ENCODE measurements at places on chromosomes 7 and 10. TPM values are rescaled to one million over a fixed set of nuclear protein-coding genes. Genes with fewer than 3 reads are reported as not detected.
A peak's percentile ranks its signal among the peaks of the same experiment; 100 is the strongest.

DNA sequence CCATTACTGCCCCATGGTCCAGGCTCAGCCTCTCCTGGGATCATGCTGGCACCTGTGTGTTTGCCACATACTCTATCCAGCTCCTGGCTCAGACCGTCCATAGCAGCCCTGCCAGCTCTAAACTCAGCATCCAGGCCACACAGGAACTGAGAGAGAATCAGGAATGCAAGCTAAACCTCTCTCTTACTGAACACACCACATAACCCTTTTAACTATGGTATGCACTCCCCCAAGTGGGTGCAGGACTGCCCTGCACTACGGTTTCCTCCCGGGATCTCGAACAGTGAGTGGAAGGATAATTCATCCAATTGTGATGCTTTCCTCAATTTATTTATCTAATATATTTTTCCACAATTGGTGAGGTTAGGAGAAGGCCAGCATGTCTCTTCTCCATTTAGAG, 17.1 kb upstream of the ZNF800 start:
- H3K36me3 ChIP-seq = no peaks in the 10 kb centered on the region
- H3K27ac ChIP-seq = no peak overlapping the region
- no peak for DNase-seq
- H3K4me3 ChIP-seq = no peak overlapping the region
- H3K27me3 ChIP-seq = peaks cover 38% of the 10 kb centered on the region

DNA sequence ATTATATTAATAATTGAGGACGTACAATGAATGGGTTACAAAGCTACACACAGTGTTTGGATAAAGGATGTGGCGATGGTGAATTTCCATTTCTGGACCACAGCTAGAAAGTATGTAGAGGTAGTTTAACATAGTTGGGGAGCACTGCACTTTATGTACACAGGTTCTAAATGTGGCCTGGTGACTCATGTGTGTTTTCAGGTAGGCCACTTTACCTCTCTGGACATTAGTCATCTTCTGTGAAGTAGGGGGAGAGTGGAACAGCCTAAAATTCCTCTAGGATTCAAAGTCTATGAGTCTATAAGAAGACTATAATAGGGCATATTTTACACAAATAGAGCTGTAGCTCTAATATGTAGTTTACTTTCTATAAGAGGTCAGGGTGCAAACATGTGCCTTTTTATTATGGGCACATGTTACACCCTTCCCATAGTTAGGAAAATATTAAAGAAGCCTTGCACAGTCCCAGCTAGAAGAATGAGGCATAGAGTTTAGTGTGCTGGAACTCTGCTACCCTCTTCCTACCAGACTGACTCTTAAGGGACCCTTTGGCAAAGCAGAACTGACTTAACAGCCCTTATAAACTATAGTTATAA, 594.9 kb downstream of the LRMDA start:
- no peaks in the 10 kb centered on the region for H3K27me3 ChIP-seq
- H3K4me1 ChIP-seq = no peaks in the 10 kb centered on the region

DNA sequence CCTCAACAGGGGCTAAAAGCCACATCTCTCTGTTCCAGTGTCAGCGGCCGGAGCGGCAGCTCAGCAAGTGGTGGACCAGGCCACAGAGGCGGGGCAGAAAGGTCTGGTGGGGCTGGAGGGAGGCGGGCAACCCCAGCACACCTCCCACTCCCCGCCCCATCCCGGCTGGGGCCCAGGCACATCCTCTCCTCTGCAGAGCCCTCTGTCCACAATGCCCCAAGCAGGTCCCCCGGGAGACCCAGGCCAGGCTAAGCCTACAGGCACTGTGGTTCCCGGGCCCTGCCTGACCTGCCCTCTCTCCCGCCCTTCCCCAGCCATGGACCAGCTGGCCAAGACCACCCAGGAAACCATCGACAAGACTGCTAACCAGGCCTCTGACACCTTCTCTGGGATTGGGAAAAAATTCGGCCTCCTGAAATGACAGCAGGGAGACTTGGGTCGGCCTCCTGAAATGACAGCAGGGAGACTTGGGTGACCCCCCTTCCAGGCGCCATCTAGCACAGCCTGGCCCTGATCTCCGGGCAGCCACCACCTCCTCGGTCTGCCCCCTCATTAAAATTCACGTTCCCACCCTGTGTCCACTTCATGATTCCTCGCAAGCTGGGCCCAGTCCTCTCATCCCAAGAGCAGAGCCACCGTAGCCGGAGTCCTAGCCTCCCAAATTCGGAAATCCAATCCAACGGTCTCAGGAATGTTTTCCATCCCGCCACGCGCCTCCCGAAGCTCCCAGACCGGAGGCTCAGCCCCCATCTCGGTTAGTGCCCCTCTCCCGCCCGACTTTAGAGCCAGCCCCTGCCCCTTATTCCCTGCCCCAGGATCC, 2.1 kb downstream of the ADIRF start:
- peak; percentile 52 for DNase-seq
- H3K36me3 ChIP-seq = no peaks in the 10 kb centered on the region
- peak overlapping the region; percentile 70 for H3K4me3 ChIP-seq
- peaks cover 64% of the 10 kb centered on the region for H3K27me3 ChIP-seq
- peaks cover 58% of the 10 kb centered on the region for H3K4me1 ChIP-seq

GRCh38 chr10:129055225-129055624, 411.8 kb upstream of the MGMT start:
- H3K27ac ChIP-seq = no peak overlapping the region
- no peak overlapping the region for H3K4me3 ChIP-seq
- H3K27me3 ChIP-seq = no peaks in the 10 kb centered on the region
- DNase-seq = no peak

PTN gene
- total RNA-seq = 13.7 TPM

GRCh38 chr7:4058158-4058557, 623.9 kb upstream of the FOXK1 start:
- no peak overlapping the region for H3K27ac ChIP-seq
- no peaks in the 10 kb centered on the region for H3K27me3 ChIP-seq
- H3K4me3 ChIP-seq = no peak overlapping the region
- no peak for DNase-seq
- H3K4me1 ChIP-seq = no peaks in the 10 kb centered on the region

GRCh38 chr7:1355568-1356340, 103.5 kb downstream of the MICALL2 start:
- H3K27ac ChIP-seq = no peak overlapping the region
- peak; percentile 12 for DNase-seq
- no peaks in the 10 kb centered on the region for H3K27me3 ChIP-seq
- no peaks in the 10 kb centered on the region for H3K4me1 ChIP-seq

AEBP1 gene
- 55.5 TPM for total RNA-seq

DNA sequence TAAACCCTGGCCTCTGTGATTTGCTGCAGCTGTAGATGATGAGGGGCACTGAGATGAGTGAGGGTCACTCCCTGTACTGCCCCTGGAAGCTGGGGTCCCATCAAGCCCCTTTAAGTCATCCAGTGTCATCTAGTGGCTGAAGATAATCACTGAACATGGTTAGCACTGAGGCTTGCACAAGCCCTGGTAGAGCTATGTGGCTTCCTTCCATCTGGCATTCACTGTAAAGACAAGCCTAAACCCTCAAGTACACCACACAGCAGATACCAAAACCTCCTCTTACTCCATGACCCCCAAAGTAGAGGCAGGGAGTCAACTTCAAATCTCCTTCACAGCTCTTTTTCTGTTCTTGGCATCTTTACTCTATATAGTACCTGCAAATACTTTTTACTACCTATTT, 72.7 kb upstream of the MRLN start:
- H3K27ac ChIP-seq = no peak overlapping the region
- peaks cover 17% of the 10 kb centered on the region for H3K36me3 ChIP-seq
- DNase-seq = no peak
- H3K27me3 ChIP-seq = no peaks in the 10 kb centered on the region

DNA sequence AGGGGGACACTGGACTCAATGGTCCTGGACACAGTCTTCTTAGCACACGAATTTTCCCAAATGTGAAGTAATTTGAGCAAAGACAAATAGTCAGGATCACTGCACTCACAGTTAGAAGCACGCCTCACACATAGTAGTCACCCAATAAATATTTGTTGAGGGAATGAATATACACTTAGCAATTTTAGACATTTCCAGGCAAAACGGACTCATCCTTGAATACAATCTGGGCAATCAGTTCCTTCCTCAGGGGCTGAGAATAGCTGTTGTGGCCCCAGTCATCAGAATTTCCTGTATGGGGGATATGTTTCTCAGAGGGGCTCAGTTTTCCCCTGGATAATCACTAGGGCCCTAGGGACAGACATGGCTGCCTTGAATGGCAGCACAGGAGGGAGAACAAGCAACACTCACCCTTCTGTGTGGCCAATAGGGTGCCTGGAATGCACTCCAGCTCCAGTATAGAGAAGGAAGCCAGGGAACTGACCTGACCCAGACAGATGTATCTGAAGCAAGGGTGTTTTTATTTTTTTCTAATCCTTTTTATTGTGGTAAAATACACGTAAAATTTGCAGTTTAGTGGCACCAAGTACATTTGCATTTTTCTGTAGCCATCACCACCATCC, 282.7 kb upstream of the ZNF32 start:
- H3K4me1 ChIP-seq = peaks cover 20% of the 10 kb centered on the region
- no peak for DNase-seq
- H3K27me3 ChIP-seq = peaks cover 2% of the 10 kb centered on the region
- H3K27ac ChIP-seq = no peak overlapping the region

ATP5F1C gene
- total RNA-seq = 270 TPM

XPNPEP1 gene
- total RNA-seq = 59.3 TPM

- no peak overlapping the region for H3K27ac ChIP-seq
- no peaks in the 10 kb centered on the region for H3K27me3 ChIP-seq
- no peaks in the 10 kb centered on the region for H3K36me3 ChIP-seq
- H3K4me3 ChIP-seq = no peak overlapping the region
Observed at GRCh38 chr7:129529643-129530042, 27.3 kb downstream of the SMKR1 start.

UPF2 gene
- 26.0 TPM for total RNA-seq

GRCh38 chr7:108067844-108068243, 62.3 kb downstream of the LAMB4 start:
- no peaks in the 10 kb centered on the region for H3K27me3 ChIP-seq
- no peak overlapping the region for H3K27ac ChIP-seq
- H3K36me3 ChIP-seq = no peaks in the 10 kb centered on the region
- no peak for DNase-seq

CTAGE4 gene
- 23.3 TPM for total RNA-seq

DNA sequence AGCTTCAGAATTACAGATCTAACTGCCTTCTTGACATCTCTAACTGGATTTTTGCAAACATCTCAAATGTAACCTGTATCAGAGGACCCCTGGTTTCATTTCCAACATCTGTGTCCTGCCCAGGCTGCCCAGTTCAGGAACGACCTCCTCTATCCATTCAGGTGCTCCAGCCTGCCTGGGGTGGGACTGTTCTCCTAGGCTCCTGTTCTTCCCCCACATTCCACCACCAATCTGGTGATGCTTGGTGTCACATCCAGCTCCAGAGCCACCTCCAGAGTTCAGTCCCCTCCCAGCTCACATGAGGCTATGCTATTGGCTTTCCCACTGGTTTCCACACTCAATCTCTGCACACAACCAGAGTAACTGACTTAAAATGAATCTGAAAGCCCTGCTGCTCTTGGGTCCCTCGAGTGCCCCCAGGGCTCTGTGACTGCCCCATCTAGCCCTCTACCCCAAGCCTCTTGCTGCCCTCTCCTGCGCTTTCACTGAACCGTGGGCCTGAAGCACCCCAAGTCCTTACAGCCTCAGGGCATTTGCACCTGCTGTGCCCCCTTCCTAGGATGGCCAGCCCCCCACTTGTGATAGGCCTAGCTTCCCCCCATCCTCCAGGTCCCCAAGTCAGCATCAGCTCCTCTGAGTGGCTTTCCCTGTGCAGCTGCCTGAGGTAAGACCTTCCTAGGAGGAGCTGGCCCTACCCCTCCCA, 46.1 kb downstream of the PPIF start:
- H3K4me3 ChIP-seq = no peak overlapping the region
- H3K36me3 ChIP-seq = no peaks in the 10 kb centered on the region
- H3K27ac ChIP-seq = no peak overlapping the region
- H3K27me3 ChIP-seq = no peaks in the 10 kb centered on the region

KCNIP2 gene
- total RNA-seq = 5.2 TPM

TAS2R40 gene
- total RNA-seq = not detected

GRCh38 chr7:47539398-47540052, 42.4 kb downstream of the TNS3 start:
- peaks cover 36% of the 10 kb centered on the region for H3K27me3 ChIP-seq
- no peak for DNase-seq
- H3K4me1 ChIP-seq = peaks cover 68% of the 10 kb centered on the region
- no peak overlapping the region for H3K4me3 ChIP-seq

DNA sequence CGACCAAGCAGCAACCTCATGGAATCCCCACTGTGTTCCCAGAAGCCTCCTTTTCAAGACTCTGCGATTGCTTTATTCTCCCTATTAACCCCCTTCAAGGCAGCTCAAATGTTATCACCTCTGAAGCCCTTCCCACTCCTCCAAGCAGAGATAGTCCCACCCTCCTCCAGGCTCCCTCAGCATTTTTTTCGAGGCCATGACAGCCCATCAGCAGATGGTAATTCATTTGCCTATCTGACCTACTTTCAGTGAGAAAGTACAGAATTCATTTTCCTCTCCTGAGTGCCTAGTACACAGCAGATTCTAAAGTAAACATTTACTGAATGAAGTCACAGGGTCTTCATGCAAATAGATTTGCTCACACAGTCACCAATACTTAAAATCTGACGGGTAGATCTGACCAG, 47.8 kb downstream of the HERPUD2 start:
- H3K27ac ChIP-seq = peak overlapping the region; percentile 51
- peaks cover 40% of the 10 kb centered on the region for H3K4me1 ChIP-seq
- peak overlapping the region; percentile 4 for H3K4me3 ChIP-seq
- H3K36me3 ChIP-seq = peaks cover 2% of the 10 kb centered on the region

GRCh38 chr7:81073931-81074251, 155.0 kb upstream of the SEMA3C start:
- H3K27me3 ChIP-seq = no peaks in the 10 kb centered on the region
- H3K36me3 ChIP-seq = peaks cover 24% of the 10 kb centered on the region
- H3K27ac ChIP-seq = no peak overlapping the region
- DNase-seq = no peak
- H3K4me3 ChIP-seq = no peak overlapping the region

- no peaks in the 10 kb centered on the region for H3K36me3 ChIP-seq
- no peaks in the 10 kb centered on the region for H3K27me3 ChIP-seq
- H3K27ac ChIP-seq = no peak overlapping the region
- DNase-seq = no peak
- H3K4me3 ChIP-seq = no peak overlapping the region
Observed at GRCh38 chr10:129916506-129916995, 47.5 kb downstream of the EBF3 start.

GRCh38 chr10:8315619-8316021, 261.1 kb downstream of the GATA3 start:
- no peak overlapping the region for H3K4me3 ChIP-seq
- no peak overlapping the region for H3K27ac ChIP-seq
- no peak for DNase-seq
- H3K4me1 ChIP-seq = no peaks in the 10 kb centered on the region

GRCh38 chr7:27123007-27123476, 7.5 kb downstream of the HOXA4 start:
- no peak overlapping the region for H3K4me3 ChIP-seq
- peaks cover 100% of the 10 kb centered on the region for H3K27me3 ChIP-seq
- H3K36me3 ChIP-seq = no peaks in the 10 kb centered on the region
- H3K27ac ChIP-seq = no peak overlapping the region
- peaks cover 11% of the 10 kb centered on the region for H3K4me1 ChIP-seq

LRRC17 gene
- total RNA-seq = 1.6 TPM

GRCh38 chr7:130292682-130293257, at the start of gene CPA4:
TSS of gene CPA4 (plus strand) at chr7:130293161. CDS start at chr7:130293181, 20 bp downstream.
- H3K4me1 ChIP-seq = 0 out of 2 replicates have a peak, but pooled peaks cover 3% of the 10 kb centered on the region
- no peak within 1 kb of the TSS for H3K27ac ChIP-seq
- no peak for DNase-seq
- no peak within 1 kb of the TSS for H3K4me3 ChIP-seq

GRCh38 chr10:17375936-17376584, 78.3 kb downstream of the ST8SIA6 start:
- H3K4me3 ChIP-seq = no peak overlapping the region
- H3K36me3 ChIP-seq = no peaks in the 10 kb centered on the region
- H3K4me1 ChIP-seq = peaks cover 32% of the 10 kb centered on the region
- no peak overlapping the region for H3K27ac ChIP-seq

HABP2 gene
- 0.09 TPM for total RNA-seq

LRRN3 gene
- total RNA-seq = 0.34 TPM
